ENCODE measurements at places on chromosomes 6 and 20.

GRCh38 chr6:146962329-146962728 lies 241.9 kb upstream of the STXBP5 start:
- no peak for DNase-seq

GRCh38 chr6:135572051-135572450 lies 74.5 kb upstream of the AHI1 start:
- DNase-seq, result no peak

- no peak for DNase-seq
Observed at GRCh38 chr6:111531185-111531584, 48.2 kb upstream of the REV3L start.

GRCh38 chr20:971346-971745 lies 30.8 kb downstream of the RSPO4 start:
- DNase-seq, result no peak

- peak; percentile 63 for DNase-seq
Observed at GRCh38 chr6:106146852-106147351, 60.8 kb downstream of the PRDM1 start.

GRCh38 chr6:24497254-24497970 lies 2.6 kb downstream of the ALDH5A1 start:
- no peak for DNase-seq

DNA sequence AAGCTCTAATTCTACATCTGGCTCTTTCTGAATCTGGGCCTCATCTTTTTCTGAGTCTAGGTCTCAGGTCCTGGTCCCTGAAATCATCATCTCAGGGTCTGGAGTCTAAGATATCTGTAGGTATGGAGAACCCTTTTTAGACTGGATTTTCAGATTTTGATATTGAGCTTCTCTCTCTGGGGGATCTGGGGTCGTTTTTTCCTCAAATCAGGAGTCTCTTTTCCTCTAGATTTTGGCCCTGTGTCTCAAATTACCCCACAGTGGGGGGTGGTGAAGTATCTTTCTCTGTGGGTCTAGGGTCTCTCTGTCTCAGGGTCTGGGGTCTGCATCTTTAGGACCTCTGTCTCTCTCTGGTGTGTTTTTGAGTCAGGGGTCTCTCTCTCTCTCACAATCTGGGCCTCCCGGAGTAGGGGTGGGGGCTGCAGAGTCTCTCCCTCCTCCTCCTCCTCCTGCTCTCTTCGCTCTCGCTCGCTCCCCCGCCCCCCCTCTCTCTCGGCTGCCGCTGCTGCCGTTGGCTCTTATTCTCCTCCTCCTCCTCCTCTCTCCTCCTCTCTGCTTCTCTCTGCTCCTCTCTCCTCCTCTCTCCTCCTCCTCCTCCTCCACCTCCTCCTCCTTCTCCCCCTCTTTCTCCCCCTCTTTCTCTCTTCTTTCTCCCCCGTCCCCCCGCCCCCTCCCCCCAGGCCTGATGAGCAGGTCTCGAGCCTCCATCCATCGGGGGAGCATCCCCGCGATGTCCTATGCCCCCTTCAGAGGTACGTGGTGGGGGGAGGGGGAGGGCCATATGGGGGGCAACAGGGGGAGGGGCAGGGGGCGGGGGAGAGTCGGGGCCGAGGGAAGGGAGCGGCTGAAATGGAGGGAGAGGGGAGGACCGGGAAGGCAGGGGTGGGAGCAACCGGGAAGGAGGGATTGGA lies at the start of gene SYNGAP1:
Gene SYNGAP1, plus strand, starts transcription at position 486 of the 911 bp plus-strand sequence. Its CDS starts 200 bp downstream, at position 686.
- DNase-seq, result peak; percentile 74

GRCh38 chr6:34236443-34237315 lies at the start of gene HMGA1:
HMGA1 (plus strand) TSS chr6:34236873; CDS start chr6:34240781, 3,908 bp downstream.
- DNase-seq, result peak; percentile 90

GRCh38 chr6:95768539-95768938 lies 191.2 kb downstream of the MANEA start:
- DNase-seq, result no peak

- DNase-seq, result peak; percentile 55
Observed at GRCh38 chr20:33791959-33792597, 19.1 kb upstream of the CHMP4B start.

DNA sequence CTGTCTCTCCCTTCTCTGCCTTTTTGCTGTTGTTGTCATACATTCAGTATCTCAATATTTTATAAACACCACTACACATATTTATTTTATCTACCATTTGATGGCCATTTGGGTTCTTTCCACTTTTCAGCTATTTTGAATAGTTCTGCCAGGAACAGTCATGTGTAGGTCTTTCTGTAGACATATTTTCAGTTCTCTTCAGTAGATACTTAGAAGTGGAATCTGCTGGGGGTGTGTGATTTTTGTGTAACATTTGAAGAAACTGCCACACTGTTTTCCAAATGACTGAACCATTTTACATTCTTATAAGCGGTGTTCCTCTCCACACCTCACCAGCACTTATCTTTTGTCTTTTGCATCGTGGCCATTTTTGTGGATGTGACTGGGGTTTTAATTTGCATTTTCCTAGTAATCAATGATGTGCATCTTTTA lies 197.7 kb downstream of the ARID1B start:
- no peak for DNase-seq

DNA sequence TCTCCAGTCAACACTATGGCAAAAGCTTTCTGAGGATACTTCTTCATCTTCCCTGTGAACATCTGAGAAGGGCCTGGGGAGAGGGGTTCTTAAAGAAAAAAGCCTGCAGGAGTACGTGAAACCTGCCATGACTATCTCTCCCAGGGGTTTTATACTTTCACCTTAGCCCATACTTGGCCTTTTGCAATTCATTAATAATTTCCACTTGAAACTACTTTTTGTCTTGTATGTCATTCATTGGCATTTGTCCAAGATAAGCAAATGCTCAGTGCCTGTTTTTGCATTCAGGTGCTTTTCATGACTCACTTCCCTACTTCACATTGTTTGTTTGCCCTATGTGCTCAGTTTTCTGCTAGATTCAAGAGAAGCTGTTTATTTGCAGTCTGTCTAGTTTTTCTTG lies 580.3 kb upstream of the GJE1 start:
- peak; percentile 92 for DNase-seq

DNA sequence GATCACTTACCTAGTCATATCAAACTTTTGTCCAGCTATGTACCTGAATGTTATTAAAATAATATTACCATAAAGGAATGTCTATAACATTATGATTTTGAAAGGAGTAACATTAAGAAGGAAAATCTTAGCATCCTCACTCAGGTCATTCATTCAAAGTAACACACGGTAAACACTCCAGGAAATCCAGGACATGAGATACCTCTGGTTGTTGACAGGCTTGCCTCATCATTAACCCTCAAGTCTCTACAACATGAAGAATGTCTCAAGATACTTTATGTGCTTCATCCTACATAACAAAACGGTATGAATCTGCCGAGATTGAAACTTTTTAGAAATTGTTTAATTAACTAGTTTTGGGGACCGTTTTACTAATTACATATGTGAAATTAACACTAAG lies 690 bp upstream of the FILIP1 start:
- no peak for DNase-seq

GRCh38 chr6:63685446-63686379 lies 50.1 kb downstream of the PHF3 start:
- no peak for DNase-seq

- no peak for DNase-seq
Observed at GRCh38 chr6:110938171-110938570, 20.3 kb upstream of the GTF3C6 start.
